ENCODE measurements at places on chromosomes 4 and X.

DNA sequence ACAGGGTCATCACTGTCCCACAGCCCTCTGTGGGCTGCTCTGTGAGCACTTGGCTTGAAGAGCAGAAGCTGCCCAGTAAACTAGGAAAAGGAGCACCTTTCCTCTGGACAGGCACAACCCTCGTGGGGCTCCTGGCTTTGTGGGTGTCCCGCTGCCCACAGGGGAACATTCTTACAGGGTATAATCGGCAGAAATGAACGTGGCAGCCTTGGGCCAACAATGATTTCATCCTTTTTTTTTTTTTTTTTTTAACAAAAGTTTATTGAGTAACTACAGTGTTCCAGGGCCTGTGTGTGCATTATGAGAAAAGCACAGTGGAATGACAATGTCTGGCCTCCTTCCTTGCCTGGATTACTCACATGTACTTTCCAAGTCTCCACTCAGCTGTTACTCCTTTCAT lies 197.2 kb downstream of the PDGFC start:
- DNase-seq: no peak

DNA sequence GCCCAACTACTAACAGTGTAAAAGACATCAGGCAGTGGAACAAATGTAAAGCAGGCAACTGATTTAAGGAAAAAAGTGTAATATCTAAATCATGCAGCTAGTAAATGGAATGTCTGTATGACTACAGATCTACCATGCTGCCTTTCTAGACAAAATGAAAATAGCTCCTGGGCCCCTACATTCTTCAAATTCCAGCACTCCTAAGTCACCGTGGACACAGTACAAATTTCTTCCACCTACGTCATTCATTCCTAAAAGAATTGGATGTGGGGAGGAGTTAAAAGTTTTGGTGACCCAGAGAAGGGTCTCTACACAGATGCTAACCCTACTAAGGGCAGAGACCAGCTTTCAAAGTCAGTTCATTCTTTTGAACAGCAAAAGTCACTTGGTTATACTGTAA lies 137.2 kb upstream of the ARHGEF9 start:
- no peak for DNase-seq

DNA sequence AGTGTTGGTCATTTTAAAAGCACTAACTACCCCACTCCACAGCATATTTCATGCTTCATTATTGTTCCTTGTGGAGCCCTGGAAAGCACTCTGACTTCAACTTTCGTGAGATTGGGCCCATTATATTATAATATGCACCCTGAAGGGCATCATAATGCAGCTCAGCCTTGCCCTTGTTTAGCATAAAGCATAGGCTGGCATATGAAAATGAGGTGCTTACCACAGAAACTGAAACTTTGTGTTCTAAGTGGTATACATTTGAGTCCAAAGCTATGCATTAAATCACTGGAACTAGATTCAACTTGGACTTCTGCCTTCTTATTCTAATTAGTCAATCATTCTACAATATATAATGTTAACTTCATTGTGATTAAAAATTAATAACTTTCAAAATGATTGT lies 1027.9 kb downstream of the STIM2 start:
- DNase-seq: no peak

- DNase-seq: no peak
Measured at GRCh38 chrX:124369722-124370121, 23.4 kb downstream of the SH2D1A start.

DNA sequence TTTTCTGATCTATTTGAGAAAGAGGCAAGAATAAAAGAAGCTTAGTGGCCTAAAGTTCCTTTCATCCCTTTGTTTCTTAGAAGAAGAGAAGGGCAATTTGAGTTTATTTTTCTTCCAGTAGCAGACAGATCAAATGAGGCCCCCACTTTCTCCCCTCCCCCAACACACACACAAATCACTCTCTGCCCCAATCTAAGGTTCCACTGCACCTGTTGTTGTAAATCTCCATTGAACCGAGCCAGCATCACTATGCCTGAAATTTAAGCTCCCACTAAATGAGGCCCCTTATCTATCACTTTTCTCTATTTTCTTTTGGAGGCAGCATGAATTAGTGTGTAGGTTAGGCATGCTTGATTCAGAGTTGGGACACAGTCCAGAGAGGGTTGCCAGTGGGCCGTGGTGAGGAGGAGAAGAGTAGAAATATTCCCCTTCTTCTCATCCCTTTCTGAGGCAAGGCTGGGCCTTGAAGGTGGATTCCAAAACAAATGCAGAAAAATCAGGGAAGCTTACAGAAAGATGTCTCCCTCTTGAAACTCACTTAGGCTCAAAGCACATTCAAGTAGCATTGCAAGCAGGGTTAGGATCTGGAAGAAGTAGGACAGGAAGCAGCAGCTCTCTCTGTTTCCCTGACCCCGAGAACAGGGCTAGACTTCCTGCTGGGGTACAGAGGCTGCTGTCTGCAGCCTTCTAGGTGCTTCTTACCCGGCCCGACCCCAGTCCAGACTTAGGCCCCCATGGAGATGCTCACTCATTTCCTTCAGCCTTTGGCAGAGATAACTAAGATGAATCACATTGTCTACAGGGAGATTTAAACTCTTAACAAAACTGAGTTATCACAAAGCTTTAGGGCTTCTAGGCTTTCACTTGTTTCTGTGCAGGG lies 70.7 kb downstream of the RASL11B start:
- no peak for DNase-seq
